ENCODE measurements at places on chromosomes 11 and 22.

DNA sequence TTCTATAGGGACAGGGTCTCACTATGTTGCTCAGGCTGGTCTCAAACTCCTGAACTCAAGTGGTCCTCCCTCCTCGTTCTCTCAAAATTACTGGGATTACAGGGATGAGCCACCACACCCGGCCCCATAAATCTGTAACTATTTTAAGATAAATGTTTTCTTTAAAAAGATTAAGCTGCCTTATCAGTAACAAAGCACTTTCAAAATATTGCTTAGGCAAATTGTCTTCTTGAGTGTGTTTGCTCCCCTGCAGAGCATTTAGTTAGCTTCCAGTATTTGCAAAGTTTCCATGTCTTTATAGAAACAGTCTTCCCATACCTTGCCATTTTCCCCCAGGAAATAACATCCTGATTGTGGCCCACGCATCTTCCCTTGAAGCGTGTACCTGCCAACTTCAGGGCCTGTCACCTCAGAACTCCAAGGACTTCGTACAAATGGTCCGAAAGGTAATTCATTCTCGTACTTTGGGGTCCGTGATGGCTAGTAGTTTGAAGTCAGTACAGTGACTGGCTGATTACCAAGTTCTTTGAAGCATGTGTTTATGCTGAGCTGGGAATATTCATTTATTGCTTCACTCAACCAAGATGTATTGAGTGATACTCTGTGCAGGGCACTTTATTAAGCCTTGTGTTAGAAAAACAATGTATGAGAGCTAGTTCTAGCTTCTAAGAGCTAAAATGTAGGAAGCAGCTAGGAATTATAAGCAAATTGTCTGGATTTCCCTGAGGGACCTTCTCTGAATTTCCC is 30.4 kb upstream of the CRTAM start:
- DNase-seq: no peak

DNA sequence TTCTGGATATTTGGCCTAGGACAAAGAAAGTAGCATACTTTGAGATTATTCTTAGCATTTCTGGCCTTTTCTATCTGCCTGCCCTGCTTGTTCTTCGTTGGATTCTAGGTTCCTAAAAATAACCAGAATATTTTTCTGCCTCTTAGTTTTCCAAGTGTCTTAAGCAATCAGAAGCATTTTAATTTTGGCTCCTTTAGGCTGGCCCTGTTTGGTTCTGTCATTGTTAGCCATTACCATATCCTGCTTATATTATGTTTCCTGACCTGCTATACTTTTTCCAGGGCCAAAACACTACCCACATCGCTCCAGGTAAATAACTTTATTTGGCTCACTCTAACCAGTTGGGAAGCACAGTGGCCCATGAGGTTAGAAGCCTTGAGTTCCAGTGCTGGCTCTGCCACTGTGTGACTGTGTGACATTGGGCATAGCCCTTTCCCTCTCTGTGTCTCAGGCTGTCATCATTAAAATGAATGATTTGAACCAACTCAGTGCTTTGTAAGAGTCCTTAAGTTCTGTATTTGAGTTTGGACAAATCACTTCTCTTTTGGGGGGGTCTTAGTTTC is 91.1 kb downstream of the STIM1 start:
- DNase-seq: no peak

GRCh38 chr22:17369439-17370025 is at the start of gene CECR2:
CECR2 (plus strand) TSS chr22:17369460; CDS start chr22:17369784, 324 bp downstream.
- no peak for DNase-seq

DNA sequence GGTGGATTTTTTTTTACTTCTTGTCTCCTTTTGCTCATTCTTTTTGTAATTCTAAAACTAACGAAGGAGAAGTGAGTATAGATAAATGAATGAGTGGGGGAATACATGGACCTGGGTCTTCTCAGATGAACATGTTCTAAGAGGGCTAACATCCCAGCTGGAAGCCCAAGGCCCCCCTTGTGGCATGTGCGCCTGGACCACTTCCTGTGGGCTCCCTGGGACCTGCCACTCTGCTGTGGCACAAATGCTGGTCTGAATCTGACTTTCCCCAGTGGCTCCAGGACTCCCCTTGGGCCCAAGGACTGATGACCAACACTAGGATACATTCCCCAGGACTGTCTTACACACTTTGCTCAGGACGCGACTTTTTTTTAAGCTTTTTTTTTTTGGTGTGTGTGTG is 32.7 kb upstream of the ALX4 start:
- no peak for DNase-seq

GRCh38 chr11:119723243-119723951 is 5.6 kb downstream of the NECTIN1 start:
- no peak for DNase-seq

DNA sequence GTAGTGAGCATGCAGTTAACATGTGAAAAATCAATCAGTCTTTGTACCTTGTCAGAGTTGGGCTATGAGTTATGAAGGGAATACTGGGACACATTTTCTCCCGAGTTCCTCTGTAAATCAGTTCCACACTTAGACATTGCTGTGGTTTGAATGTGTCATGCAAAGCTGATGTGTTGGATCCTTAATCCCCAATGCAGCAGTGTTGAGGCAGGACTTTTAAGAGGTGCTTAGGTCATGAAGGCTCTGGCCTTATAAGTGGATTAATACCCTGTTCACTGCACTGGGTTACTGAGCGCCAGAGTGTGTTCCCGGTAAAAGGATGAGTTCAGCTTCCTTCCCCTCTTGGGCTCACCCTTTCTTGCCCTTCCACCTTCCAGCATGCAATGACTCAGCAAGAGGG is 742.1 kb upstream of the TENM4 start:
- DNase-seq: no peak
